ENCODE measurements at places on chromosomes 7 and 10.

DNA sequence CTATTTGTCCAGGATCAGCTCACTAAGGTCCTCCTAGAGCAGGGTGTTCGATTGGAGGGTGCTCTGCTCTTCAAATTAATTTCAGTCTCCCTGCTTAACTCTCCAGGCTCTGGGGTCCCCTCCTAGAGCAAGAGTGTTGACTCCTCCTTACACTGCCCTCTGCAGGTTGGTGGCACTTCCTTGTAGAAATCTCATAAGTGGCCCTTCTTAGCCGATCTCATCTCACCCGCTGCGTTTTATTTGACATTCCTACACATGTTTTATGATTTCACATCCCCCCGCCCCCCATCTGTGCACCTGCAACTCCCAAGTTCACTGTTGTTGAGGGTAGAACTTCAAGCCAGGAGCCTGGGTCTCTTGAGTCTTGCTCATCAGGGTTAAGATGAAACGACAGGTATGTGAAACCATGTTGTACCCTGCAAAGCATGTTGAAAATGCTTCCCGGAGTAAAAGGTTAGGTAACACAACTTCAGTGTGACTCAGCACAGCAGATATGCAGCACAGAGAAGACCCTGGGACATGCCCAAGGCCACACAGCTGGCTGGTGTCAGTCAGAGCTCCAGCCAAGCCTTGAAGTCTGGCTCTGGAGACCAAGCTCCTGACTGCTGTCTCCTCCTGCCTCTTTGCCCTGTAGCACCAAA is 171.2 kb downstream of the PRKAG2 start:
- DNase-seq = peak; percentile 62

GRCh38 chr7:2416063-2416462 is 12.7 kb downstream of the CHST12 start:
- DNase-seq = no peak

GRCh38 chr7:154871507-154871906 is 131.4 kb downstream of the PAXIP1 start:
- no peak for DNase-seq

DNA sequence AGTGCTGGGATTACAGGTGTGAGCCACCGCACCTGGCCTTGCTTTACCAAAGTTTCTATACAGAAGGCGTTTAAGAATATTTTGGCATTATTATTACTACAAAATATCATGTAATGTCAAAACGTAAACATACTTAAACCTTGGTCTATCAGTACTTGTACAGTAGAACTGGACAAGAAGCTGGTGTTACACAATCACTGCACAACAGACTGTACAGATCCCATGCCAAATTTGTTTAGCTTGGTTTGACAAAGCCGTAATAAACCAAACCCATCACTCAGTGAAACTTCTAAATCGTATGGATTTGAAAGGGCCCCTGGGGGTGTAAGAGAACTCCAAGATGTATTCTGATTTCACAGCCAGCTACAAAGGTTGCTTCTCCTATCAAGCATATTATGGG is 51.8 kb upstream of the RHEB start:
- DNase-seq = no peak

- no peak for DNase-seq
These were observed 1.9 kb upstream of the LRRC18 start for GRCh38 chr10:48941427-48942075.

GRCh38 chr7:34096198-34096651 is 190.9 kb downstream of the BMPER start:
- peak; percentile 86 for DNase-seq

- DNase-seq = peak; percentile 24
These were observed 279.5 kb upstream of the AKR1E2 start for GRCh38 chr10:4546500-4546899.

GRCh38 chr10:53886325-53887300 is 914.4 kb downstream of the PCDH15 start:
- DNase-seq = no peak

- DNase-seq = no peak
These were observed 23.2 kb downstream of the DNTT start for GRCh38 chr10:96327462-96327861.

- peak; percentile 37 for DNase-seq
These were observed 22.5 kb downstream of the FAM171A1 start for GRCh38 chr10:15348579-15348978.

GRCh38 chr7:111030336-111030735 is 60.6 kb upstream of the LRRN3 start:
- peak; percentile 40 for DNase-seq

DNA sequence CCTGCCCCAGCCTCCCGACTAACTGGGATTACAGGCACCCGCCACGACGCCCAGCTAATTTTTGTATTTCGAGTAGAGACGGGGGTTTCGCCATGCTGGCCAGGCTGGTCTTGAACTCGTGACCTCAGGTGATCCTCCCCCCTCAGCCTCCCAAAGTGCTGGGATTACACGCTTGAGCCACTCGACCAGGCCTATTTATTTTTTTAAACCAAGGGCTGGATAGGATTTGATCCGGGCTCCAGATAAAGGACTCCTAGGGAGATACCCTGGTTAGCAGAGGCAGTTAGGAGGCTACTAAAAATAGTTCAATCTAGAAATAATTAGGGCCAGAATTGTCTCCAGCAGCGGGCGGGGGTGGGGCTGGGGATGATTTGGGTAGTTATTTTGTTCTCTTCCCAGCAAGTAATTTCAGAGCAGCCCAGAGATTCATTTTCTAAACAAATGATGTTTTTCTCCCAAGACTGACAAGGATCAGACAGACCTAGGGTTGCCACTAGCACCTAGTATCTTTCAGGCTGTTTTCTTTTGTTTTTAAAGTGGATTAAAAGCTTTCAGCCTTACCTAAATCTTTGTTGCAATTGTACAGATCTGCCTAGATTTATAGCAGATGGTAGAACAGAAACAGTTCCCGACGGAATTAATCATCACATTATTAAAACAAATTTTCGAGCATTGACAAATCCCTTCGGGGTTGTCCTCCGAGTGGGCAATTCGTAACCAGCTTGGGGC is 859 bp upstream of the SMC3 start:
- peak; percentile 83 for DNase-seq

GRCh38 chr7:66904063-66904593 is 16.9 kb upstream of the TMEM248 start:
- DNase-seq = no peak

DNA sequence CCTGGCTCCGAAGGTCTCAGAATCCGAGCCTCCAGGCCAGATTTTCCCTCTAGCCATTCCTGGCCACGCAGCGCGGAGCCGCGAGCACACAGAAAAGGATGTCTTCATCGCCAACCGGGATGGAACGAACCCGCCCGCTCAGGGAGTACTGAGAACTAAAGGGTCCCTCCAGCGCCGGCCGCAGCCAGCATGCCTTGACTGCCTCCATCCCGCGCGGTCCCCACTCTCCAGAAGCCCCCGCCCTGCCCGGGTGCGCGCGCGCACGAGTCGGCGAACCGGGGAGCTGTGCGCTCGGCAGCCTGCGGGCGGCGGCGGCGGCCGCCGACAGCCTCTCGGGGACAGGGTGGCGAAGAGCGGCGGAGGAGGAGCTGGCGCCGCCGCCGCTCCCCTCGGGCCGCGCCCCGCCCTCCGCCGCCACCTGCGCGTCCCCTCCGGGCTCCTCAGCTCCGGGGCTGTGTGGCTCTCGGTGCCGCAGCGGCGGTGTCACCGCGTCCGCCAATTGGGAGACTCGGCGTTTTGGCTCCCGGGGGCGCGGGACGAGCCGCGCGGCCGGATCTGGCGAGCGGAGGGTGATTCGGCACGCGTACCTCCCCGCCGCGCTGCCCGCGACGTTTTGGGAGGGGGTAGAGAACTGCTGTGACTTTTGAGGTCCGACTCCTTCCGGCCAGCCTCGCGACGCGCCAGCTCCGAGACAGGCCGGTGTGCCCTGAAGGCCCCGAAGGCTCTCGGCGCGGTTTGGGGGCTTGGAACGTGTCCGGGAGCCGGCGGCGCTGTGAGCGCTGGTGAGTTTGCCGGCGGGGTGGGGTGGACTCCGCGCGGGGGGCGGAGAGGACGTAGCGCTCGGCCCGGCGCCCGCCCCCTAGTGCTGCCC is 453 bp upstream of the GALNT17 start:
- no peak for DNase-seq

DNA sequence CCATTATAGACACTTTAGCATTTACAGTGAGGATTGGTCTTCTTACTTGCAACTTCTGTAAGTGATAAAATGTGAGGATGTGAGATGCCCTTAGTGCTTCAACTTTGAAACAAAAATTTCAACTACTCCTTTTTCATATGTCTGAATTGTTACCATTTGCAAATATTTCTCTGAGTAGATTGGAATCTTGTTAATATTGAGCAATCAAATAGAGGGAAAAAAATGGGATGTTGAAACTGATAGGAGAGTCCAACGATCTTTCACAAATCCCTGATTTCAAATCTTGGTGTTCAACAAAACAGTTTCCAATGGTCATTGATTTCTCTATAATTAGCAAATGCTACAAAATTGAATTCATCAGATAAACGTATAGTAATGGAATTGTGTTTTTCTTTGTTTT is 5.5 kb upstream of the SNX10 start:
- no peak for DNase-seq

DNA sequence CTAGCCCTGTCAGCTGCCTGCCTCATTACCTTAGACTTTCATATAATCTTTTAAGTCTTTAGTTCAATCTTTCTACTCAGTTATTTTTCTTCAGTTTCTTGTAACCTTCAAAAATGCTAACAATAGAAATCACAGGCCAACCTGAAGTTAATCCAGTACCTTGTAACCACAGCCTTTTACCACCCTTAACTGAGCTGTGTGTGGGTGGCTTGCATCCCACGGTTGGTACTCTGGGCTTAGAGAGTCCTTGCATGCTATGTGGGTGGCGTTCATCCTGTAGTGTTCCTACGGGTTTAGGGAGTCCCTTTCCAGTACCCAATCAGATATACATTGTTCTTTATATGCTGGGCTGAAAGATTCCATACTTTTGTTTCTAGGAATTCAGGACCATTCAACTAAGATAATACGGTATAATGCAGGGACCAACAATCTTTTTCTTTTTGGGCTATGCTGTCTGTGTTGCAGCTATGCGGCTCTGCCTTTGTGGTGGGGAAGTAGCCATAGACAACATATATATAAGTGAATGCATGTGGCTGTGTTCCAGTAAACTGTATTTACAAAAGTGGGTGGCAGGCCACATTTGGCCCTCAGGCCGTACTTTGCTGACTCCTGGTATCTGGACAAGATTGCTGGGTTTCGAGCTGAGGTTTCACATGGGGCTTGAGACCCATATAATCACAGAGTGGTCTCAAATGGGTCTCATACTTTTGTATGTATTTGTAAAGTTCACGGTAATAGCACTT is 280.8 kb upstream of the LRGUK start:
- DNase-seq = no peak

- DNase-seq = peak; percentile 76
These were observed 50.9 kb downstream of the INPP5A start for GRCh38 chr10:132588301-132589013.

- DNase-seq = peak; percentile 4
These were observed 106.3 kb downstream of the C7orf25 start for GRCh38 chr7:42805601-42806000.

GRCh38 chr10:79131836-79132631 is 63.3 kb downstream of the ZMIZ1 start:
- DNase-seq = no peak

DNA sequence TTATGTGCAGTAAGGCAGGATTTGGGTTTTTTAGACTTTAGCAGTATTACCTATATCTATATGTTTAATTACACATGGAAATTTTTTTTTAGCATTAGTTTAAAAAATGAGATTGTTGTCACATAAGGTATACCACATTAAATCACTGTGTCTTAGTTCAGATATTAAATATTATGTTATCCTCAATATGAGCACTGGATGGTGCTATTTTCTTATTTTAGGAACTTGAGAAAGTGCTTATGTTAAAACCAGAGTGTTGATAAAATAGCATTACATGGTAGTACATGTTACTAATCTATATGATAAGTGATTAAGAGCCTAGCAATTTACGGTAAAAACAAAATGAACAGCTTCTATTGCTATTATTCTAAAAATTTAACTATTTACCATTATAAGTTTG is 28.8 kb downstream of the MIOS start:
- DNase-seq = peak; percentile 38

- DNase-seq = no peak
These were observed 113.6 kb upstream of the BTBD16 start for GRCh38 chr10:122157451-122157850.

DNA sequence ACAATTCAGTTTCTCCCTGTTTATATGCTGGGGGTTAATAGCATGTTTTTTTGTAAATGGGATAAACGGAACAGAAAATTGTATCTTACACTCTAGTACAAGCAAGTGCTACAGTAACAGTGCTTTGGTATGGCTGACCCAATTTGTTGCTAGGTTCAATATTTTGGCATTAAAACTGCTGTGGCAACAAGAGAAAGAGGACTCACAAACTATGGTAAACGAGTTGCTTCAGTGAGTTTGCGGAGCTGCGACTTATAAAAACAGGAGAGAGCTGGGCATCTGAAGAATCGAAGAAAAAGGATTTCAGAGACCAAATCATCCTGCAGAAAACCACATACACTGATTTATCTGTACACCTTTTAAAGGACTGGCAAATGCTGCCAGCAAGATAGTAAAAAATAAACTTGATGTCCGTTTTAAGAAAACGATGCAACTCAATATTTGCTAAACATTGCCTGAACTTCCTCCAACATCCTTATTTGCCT is 2.2 kb downstream of the GLUD1 start:
- DNase-seq = peak; percentile 24

- no peak for DNase-seq
These were observed 2.4 kb downstream of the RPS24 start for GRCh38 chr10:78035933-78036583.

DNA sequence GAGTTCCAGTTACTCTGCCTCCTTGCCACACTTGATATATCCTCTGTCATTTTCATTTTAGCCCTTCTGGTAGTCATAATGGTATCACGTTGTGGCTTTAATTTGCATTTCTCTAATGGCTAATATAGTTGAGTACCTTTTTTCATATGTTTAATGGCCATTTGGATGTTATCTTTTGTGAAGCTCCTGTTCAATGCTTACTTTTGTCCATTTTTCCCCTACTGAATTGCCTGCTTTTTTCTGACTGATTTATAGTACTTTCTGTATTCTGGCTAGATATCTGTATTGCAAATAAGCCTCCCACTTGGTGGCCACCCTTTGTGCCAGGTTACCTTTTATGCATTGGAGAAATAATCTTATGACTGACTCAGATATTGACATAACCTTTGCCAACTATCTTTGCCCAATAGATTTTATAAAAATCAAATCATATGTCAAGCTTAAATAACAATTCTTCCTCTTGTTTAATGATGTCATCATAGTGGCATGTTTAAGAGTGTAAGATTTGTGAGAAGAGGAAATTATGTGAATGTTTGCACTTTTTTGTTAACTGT is 50.6 kb downstream of the PRPF18 start:
- peak; percentile 16 for DNase-seq

All from EH (cell line).